ENCODE measurements at places on chromosomes 12 and 14.

DNA sequence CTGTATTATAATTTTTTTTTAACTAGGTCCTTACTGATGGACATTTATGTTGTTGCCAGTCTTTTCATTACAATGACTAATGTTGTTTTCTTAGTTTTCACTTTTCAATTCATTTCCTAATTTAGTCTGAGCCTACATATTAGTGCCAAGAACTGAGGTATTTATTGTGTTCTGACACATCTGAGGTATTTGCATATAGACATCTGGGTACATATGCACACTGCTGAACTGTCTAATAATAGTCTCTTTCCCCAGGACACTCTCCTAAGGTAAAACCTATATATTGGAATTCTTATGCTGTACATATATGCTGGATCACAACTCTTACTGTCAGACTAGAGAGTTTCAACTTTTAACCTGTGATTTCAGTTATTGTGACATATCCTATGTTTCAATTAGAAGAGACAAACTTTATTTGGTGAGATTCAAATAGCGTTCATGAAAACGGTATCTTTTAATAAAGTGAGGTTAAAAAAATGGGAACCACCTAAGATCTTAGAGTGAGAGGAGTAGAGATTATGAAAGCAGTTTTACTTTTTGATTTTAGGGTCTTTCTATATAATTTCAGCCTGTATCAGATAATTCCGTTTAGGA lies 263.2 kb downstream of the RAD51B start:
- no peak for DNase-seq

DNA sequence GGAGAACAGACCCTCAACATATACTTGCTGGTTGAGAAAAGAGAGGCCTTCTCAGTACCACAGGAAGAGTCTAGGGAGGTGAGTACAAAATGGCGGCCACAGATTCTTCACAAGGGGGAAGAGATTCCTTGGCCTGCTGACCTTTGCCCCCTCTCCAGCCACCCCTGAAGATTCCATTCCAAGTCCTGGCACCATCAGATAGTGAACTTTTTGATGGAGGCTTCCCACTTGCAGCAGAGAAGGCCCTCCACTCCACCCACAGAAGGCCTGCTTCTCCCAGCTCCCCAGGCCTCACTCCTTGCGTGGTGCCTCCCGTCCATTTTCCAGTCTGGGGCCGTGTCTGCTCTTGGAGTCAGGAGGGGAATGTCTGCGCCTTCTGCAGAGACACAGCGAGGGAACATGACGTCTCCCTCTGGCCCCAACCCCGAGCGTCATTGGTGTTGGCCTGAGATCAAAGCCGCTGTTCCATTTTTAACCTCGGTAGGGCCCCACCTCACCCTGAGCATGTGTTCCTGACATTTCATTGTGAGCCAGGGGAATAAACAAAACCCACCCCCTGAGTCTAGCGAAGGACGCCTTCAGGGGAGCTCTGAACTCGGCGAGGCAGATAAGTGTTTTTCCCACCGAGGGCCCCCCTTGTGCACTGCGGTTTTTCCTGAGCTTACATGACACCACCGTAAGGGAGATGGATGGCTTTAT lies 268.7 kb upstream of the TBX3 start:
- no peak for DNase-seq

GRCh38 chr14:85316701-85317410 lies 213.1 kb upstream of the FLRT2 start:
- no peak for DNase-seq

DNA sequence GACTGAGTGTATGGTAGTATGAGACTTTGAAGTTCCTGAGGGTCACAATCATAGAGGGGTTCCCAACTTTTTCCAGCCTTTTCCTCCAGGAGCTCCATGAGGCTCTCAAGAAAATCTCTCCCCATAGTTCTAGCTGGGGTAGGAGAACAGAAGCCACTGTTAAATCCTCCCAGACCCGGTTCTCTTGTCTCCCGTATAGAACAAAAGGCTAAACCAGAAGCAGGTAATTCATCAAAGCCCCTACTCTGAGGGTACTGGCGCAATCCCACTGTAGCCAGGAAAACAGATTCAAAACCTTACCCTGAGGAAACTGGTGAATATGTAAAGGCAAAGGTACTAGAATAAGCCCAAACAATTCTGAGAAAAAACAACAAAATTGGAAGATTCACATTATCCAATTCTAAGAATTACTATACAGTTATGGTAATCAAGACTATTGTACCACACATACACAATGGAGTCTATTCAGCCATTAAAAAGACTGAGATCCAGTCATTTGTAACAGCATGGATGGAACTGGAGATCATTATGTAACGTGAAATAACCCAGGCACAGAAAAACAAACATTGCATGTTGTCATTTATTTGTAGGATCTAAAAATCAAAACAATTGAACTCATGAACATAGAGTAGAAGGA lies 20.5 kb downstream of the OR8S1 start:
- DNase-seq: no peak

- DNase-seq: no peak
Observed at GRCh38 chr14:28596391-28596790, 170.2 kb upstream of the FOXG1 start.

DNA sequence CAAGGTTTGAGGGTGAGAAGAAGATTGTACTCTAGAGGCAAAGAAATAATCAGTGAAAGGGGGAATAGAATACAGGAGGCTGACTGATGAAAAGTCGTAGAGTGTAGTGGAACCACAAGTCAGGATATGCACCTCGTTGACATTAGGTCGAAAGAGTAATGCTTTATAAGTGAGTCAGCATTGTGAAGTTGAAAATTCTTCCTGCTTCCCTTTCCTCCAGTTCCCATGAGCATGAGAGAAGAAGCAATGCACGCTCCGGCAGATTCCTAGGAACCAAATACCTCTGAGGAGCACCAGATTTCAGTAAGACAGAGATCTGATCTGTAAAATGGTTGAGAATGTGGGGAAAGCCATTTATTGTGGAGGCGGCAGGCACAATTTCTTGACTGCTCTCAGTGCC lies 16.5 kb downstream of the CCER1 start:
- DNase-seq: no peak

DNA sequence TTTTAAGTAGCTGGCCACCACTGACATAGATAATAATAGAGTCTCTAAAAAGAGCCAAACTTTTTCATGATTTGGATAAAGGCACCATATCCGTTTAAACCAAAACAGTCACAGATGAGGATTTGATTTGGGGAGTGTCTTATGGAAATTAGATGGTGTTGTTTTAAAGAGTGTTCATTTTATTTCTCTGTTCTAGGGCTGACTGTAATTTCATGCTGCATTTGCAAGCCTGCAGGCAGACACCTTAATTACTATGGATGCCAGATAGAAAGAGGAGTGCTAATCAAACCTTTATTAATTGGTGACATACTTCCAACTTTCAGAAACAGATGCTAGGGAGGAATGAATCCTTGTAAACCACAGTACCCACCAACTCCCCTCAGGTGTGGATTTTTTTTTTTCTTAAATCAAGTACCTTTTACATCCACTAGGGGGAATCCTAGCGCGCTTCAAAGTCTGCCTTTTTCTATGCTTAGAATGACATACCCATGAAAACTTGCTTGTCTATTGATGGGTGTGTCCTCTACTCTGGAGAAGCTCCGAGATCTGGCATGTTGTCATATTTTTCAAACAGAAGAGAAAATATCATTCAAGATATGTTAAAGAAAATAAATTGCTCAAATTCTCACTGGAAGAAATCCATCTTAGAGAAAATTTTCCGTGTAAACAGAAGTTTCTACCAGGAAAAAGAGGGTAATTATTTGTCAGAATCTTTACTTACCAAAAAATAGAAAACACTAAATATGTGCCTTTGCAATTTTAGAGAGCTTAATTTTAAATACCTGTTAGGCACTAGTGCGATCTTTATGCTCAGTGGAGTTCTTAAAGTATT lies 14.2 kb upstream of the PLXNC1 start:
- no peak for DNase-seq

DNA sequence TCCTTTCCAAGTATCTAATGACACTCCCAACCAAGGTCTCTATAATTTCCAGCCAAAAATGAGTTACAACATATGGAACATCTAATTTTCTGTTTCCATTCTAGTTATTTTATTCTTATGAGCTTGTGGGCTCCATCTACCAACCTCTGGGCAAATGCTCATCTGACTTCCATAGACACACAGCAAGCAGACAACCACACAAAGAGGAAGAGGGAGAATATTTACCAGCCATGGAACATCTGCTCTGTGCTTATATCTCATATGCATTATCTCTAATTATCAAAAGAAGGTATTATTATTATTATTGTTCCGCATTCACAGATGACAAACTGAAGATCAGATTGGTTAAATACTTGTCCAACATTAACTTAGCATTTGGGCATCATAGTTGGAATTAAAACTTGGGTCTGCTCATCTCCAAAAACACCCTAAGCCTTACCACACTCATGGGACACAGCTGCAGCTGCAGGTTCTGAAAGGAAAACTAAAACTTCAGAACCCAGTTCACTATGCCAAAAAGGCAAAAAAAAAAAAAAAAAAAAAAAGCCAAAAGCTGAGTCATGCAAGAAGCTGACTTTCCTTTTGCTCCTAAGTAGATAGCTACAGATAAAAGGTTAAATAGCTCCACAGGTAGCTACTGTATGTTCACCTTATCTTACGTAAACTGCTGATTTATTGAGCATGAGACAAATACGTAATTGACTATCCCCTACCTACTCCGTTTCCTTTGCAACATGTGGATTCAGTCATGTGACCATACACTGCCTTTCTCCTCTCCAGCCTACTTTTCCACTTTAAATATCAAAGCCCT lies 23.6 kb upstream of the TCL1B start:
- no peak for DNase-seq

GRCh38 chr12:67691220-67691619 lies 42.7 kb downstream of the DYRK2 start:
- DNase-seq: no peak

DNA sequence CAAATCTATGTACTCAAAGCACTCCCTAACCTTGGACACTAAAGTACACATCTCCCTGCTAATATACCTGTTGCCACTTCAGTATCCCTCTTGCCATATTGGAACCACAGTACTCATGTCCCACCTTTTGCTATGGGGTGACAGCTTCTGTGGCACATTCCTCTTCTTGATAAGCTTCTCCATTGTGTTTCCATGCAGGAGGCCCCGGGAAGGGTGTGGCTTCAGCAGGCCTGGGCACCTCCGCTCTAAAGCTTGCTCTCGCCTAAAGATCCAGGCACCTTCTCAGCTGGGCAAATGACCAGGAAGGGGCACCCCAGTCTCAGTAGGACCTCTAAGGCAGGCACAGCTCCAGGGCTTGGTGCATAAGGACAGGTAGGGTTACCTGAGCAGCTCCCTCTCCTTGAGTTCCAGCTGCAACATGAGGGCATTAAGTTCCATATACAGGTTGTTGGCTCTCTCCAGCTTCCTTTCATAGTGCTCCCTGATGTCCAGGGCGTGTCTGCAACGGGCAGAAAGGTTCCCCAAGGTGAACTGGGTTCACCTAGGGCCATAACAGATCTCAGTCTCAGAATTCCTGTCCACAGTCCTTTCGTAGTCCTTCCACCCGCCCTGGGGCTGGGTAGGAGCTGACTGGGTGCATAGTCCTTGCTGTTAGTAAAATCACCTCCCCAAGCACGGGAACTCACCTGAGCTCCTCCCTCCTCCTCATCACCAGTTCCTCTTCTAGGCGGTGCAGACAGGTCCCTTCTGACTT lies 15.9 kb downstream of the MAP3K12 start:
- DNase-seq: no peak

DNA sequence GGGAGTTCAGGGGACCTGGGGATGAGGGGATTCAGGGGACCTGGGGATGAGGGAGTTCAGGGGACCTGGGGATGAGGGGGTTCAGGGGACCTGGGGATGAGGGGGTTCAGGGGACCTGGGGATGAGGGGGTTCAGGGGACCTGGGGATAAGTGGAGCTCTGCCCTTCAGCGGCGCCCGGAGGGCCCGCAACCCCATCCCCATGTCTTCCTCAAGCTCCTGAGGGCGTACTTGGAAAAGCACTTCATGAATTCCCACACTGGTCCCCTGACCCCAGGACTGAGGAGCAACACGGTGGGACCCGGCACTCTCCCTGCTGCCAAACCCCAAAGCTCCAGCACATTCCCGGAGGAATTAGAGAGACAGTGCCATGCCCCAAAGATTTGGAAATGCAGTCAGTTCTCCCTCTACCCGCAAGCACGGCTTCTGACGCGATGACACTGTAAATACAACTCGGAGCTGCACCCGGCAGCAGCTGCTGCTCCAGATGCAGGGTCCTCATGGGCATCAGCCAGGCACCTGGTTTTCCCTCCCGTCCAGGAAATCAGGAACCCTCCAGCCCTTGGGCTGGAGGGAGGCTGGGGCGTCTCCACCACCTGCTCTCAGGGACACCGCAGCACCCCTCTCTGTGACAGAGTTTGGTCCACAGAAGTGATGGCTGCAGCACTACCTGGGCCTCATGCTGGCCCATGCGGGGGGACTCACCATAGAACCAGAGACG lies 32.8 kb upstream of the C14orf180 start:
- DNase-seq: no peak

DNA sequence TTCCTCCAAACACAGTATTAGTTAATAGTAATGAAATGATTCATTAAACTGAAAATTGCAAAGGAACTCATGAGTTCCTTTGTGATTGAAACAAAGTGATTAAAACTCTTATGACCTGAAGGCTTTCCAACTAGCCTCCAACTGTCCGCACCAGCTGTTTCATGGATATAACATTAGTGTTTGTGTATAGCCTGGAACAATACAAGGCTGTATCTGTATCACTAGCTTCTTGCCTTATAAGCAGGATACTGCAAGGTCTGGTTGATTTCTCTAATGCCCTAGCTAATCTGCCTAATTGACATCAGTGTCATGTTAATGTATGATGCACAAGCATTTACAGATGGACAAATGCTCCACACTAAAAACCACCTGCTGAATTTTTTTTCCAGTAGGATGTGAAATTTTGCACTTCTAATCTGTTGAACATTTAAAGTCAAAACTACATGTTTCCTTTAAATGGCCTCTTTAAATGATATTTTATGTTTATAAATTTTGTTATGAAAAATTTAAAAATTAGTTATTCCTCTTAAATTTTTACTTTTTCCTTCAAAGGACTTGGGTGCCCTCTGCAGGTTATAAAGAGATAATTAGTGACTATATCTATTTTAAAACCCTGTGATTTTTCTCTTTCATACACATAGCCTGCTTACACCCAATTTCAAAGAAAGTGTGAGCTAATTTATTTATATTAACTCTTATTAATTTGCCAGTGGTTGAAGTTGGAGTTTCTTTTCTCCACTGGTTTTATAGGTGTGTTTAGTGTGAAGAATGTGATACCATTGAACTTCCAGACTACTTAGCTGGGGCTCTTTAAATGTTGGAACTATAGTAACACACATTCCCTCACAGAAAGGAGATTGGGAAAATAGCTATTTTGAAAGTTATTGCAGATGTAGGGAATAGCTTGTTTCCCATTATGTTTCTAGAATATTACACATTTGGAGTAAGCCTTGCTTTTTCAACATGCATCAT lies 25.4 kb downstream of the AP5M1 start:
- DNase-seq: no peak
